ENCODE measurements at places on chromosomes 7 and 10.

- DNase-seq: no peak
Measured at GRCh38 chr7:45590679-45591057, 16.5 kb downstream of the ADCY1 start.

DNA sequence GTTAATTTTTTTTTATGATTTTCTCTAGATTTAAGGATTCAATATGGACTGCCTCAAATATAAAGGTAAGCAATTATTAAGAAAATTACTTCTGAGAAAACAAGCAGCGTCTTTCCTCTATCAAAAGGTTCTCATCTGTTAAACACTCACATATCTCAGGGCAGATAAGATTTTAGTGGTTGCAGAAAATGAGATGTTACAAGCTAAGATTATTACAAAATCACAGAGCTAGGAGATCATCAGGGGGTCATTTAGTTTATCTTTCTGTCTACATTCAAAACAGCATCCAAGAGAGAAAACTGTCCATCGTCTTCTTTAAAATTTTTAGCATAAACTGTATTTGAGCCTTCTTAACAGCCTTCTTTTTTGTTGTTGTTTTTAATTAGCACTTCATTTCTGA, 29.1 kb upstream of the RHOBTB1 start:
- DNase-seq: no peak

GRCh38 chr10:69459893-69460575, 8.8 kb downstream of the TSPAN15 start:
- no peak for DNase-seq

GRCh38 chr10:122565766-122566206, 5.2 kb downstream of the DMBT1 start:
- peak; percentile 69 for DNase-seq

GRCh38 chr7:95951997-95952795, 179.8 kb downstream of the DYNC1I1 start:
- no peak for DNase-seq

DNA sequence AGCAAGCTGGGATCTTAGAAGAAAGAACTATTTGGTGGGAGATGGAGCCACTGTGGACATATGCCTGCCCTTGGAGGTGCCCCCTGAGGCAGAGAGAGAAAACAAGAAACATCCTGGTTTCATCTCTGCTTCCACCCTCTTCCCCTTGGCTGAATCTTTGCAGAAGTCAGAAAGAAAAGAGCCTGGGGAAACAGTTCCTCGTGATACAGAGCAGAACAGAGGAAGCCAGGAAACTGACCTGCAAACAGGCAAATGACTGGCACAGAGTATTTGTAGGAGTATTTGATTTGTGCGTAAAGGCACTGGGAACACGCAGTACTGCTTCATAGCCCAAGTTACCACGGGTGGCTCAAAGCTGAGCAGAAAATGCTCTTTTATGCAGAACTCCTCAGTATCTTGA, 7.0 kb upstream of the KEL start:
- no peak for DNase-seq

- DNase-seq: no peak
Measured at GRCh38 chr7:2623698-2624014, 8.1 kb upstream of the TTYH3 start.

GRCh38 chr10:20303453-20304152, 487.4 kb downstream of the PLXDC2 start:
- no peak for DNase-seq

DNA sequence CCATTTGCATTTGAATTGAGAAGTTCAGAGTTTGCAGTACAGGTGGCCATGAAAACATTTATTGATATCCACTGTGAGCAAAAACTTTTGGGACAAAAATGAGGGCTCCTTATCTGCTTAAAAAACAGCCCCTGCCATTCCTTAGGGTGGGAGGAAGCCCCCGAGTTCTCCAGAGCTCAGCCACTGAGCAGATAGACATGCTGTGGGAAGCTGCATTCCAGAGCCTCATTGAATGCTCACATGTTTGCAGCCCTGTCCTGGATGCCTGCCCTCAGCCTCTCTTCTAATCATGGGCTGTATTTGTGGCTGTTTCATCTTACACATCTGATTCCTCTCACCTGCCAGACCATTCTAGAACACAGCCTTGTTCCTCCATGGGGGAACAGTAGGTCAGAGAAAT, 33.3 kb downstream of the PLPP4 start:
- DNase-seq: no peak

- DNase-seq: no peak
Measured at GRCh38 chr7:79149831-79150230, 303.6 kb downstream of the MAGI2 start.

DNA sequence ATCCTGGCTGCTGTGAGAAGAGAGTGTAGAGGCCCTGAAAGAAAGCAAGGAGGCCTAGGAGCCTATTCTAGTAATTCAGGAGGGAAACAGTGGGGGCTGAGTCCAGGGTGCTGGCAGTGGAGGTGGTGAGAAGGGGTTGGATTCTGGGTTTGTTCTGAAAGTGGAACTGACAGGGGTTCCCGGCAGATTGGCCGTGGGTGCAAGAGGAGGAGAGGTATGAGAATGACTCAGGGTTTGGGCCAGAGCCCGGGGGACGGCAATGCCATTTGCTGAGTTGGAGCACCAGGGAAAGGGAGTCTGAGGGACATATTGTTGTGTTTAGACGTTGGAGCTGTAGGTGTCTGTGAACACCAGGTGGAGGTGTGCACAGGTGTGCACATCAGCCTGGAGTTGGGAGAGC, 38.5 kb downstream of the NPTX2 start:
- DNase-seq: no peak

- DNase-seq: no peak
Measured at GRCh38 chr10:113199459-113199858, 249.4 kb downstream of the TCF7L2 start.
